NCI-H774 (cell line): ENCODE measurements at places on chromosomes 5 and 9.

- DNase-seq: peak; percentile 88
Measured at GRCh38 chr5:126044111-126044668, 379.0 kb upstream of the GRAMD2B start.

GRCh38 chr5:34628373-34628772, 27.8 kb upstream of the RAI14 start:
- no peak for DNase-seq

DNA sequence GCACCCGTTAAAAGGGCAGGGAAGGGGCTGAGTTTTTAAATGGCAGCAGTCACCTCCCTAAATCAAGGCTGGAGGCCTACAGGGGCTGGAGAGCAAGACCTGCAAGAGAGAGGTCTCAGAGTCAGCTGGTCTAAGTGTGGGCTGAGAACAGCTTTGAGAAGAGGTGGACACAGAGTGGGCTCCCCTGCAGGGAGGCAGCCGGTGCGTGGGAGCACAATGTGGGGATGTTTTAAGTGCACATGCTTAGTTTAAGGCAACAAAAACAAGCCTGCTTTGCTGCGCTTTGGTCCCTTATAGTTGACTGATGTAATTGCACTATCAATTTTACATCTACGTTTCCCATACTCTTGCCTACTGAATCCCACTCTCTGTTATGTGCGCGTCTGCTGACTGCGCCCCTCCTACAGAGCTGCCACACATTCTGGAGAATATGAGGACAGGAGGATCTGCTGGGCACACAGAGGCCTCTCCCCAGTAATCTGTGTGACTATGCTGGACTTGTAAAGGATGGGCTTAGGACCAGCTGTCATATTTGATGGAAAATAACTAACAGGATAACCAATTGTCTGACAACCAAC, 62.0 kb upstream of the ICE1 start:
- DNase-seq: no peak

DNA sequence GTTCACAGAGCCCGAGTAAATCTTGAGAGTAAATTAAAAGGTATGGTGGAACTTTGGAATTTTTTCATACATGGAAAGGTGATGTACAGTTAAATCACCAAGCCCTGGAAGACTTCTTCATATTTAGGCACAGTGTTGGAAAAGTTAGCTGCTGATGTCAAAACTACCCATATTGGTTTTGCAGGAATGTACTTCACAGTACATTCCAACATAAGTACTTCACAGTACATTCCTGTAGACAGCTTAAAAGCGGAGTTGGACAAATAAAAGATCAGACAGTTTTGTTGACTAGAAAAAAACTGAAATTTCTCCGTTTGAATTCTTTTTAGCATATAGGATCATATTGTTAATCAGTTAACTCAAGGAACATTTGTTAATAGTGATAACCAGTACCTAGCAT, 1.8 kb downstream of the RANBP17 start:
- DNase-seq: no peak

GRCh38 chr9:122091682-122092592, 1.2 kb downstream of the TTLL11 start:
- DNase-seq: no peak

DNA sequence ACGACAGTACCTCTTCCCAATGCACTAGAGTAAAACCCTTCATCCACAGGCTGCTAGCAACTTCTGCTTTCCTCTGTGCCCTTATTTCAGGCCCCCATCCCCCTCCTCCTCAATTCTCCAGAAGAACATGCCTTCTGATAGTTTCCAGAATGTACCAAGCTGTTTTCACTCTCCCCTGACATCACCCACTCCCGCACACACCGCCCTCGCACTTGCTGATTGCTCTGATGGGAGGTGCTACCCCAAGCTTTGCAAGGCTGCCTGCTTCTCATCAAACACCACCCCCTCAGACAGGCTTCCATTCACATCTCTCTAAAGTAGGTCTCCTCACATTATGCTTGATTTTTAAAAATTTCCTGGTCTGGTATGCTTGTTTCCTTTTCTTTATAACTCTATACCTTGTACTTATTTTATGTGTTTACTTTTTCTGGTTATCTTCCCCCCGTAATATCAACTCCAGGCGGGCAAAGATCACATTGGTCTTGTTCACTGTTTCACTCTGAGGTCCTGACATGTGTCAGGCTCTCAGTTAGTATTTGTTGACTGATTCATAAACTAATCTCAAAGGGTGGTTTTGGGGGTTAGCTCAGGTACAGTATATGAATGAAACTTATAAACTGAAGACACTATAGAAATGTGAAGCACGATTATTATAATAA, 91.0 kb upstream of the C9orf72 start:
- no peak for DNase-seq

DNA sequence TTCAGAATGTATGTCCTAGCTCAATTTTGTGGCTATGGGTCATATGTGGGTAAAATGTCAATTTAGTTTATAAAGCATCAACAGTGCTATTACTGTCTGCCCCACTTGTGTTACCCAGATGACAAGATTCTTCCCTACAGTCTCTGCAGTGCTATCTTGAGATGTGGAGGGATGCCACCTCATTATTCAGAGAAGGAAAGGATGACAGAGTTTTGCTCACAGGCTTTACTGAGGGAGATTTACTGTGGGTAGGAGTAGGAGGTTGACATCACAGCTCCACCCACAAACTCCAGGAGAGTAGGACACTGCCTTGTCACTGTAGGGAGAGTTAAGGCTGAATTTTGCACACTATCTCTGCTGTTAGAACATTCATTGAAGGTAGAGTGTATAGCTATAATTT, 359.3 kb downstream of the HTR1A start:
- DNase-seq: no peak

GRCh38 chr5:167710444-167711073, 580.9 kb upstream of the WWC1 start:
- no peak for DNase-seq
